PC-9 (cell line): ENCODE measurements at places on chromosomes 2 and 18.

GRCh38 chr2:55355451-55355850, 64.2 kb downstream of the CCDC88A start:
- DNase-seq = no peak

GRCh38 chr2:131094463-131095281, 1.4 kb upstream of the FAM168B start:
- no peak for DNase-seq

GRCh38 chr2:52877703-52878102, 889.9 kb upstream of the CHAC2 start:
- DNase-seq = no peak

GRCh38 chr2:188450732-188451483, 159.2 kb downstream of the GULP1 start:
- no peak for DNase-seq

DNA sequence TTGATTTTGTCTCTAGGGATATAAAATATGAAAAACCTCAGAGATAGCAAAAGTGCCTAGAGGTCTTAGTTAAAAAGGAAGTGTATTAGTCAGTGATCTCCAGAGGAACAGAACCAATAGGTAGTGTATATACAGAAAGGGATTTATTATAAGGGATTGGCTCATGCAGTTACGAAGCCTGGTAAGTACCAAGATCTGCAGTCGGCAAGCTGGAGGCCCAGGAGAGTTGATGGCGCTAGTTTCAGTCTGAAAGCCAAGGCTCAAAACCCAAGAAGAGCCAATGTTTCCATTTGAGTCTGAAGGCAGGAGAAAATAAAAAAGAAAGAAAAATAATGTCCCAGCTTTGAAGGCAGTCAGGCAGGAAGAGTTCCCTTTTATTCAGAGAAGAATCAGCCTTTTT, 93.3 kb downstream of the COLEC12 start:
- no peak for DNase-seq

DNA sequence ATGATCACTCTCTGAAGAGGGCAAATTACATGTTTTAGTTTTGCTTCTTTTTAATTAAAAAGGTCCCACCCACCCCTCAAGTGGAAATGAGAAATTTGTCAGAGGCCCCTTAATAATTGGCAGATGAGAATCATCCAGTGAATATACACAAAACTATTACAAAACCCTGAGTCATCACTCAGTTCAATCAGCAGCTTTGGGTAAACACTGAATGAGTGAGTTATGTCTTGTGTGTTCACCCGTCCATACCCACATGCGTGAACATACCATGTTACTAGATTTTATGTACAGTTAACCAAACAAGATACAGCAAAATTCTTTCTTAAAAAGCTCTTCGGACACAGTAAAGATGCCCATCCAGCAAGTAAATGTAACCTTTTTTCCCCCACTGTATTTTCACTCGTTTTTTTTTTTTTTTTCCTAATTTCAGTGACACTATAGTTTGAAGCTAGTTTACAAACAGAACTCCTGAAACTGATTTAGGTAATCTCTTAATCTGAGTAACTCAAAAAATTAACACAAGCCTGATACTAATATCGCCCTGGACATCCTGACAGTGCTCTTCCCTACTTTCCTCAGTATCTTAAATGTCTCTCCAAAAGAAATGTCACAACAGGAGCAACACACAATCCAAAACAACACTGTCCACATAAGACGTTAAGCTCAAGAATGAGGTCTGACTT, 1.4 kb downstream of the PSME4 start:
- no peak for DNase-seq

DNA sequence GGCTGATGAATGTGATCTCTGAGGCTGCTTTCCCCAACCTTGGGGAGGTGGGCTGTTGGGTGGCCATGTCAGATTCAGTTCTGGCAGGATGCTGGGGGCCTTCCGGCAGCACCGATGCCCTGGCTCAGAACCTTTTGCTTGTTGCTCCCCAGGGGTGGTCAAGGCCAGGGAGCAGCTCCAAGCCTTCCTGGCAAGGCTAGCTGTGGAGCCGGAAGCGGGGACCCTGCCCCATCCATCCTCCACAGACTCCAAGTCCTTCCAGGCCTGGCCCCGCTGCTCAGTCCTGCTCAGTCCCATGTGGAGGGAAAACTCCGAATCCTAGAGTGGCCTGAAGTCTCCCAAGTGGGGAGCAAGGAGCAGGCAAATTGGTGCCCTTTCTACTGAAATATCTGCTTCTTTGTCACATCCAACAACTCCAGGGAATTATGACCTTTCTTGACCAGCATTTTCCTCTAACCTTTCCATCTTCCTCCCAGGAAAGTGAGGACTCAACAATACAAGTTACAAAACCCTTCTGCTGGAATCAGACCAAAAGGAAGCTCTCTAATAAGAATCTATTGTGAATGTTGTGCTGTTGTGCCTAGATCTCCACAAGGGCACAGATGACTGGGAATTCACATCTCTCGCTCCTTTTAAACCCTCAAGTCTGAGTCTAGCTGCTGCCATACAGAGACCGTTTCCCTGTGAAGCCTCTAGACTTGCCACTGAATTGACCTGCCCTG, 134.0 kb downstream of the MCFD2 start:
- DNase-seq = no peak

GRCh38 chr18:70422391-70422965, 133.6 kb downstream of the SOCS6 start:
- peak; percentile 89 for DNase-seq

GRCh38 chr2:127857265-127857808, 618 bp downstream of the POLR2D start:
- DNase-seq = no peak

DNA sequence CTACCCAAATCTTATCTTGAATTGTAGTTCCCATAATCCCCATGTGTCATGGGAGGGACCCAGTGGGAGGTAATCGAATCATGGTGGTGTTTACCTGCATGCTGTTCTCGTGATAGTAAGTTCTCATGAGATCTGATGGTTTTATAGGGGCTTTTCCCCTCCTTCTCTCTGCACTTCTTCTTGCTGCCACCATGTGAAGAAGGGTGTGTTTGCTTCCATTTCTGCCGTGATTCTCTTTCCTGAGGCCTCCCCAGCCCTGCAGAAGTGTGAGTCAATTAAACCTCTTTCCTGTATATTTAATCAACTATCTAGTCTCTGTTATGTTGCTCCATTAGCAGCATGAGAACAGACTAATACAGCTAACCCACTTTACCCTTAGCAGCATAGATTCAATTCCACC, 37.6 kb downstream of the CDC42EP3 start:
- DNase-seq = no peak

DNA sequence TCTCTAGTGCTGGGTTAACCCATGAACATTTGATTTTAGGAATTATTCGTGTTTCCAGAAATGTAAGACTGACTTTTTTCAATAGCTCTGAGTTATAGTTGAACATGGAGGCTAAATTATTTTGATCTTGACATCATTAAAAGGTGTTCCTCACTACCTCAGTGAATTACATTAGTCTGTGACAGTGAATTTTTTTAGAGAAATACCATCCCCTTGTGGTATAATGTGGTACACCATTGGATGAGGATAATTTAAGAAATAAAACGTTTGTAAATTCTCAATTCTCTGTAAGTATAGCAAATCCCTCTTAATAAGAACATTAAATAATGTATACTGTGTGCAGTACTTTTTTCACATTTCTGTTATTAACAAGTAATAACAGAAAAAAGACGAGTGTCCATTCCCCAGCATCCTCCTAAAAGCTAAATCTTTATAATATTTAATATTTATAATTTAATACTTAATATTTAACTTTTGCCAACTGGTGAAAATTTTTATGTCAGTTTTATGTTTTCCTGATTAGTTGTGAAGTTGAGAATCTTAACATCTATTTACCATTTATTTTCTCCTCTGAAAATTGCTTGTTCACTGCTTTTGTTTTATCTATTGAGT, 70.3 kb upstream of the CWC22 start:
- DNase-seq = no peak

DNA sequence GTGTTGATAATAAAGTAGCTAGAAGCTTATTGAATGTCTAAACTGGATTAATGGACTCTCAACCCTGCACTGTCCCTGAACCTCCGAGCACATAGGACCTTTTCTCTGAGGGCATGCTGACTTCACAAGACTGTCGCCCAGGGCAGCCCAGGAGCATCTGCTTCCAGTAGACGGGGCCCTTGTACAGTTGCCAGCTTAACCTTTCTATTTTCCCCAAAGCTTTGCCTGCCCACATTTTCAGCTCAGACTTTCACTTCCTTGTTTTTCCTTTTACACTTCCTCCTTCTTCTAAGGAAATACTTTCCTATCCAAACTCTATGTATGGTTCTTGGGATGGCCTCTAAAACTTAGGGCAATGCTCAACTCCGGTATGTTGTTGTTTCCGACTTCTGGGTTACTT, 1.3 kb downstream of the VWA3B start:
- no peak for DNase-seq
